ENCODE measurements at places on chromosomes 2 and 18. TPM values are rescaled to one million over a fixed set of nuclear protein-coding genes. Genes with fewer than 3 reads are reported as not detected.

DNA sequence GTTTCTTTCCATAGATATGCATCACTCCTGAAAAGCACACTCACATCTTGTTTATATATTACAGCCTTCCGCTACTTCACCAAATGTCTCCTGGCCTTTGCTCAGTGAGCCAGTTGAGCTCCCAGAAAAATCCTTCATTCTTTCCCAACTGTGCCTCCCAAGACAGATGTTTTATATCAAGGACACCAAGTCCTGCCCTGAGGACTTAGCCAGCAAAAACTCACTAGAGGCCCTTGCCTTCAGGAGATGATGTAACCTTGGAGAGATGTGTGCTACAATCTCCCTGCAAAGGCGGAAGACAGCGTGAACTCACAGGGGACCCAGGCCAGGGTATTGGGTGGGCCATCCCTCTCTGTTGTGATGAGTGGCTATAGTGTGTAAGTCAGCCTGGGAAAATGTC, 86.1 kb upstream of the CTAGE1 start:
- peak; percentile 15 for DNase-seq

GRCh38 chr2:138090330-138090729, 126.1 kb downstream of the HNMT start:
- no peak for DNase-seq

Gene E2F6
- 31.2 TPM for total RNA-seq

- DNase-seq: no peak
Observed at GRCh38 chr2:72147303-72147971, at the start of gene CYP26B1. CYP26B1 (minus strand) TSS chr2:72147862; CDS start chr2:72147834, 28 bp downstream.

GRCh38 chr2:141501752-141502151, 629.1 kb downstream of the LRP1B start:
- DNase-seq: no peak

DNA sequence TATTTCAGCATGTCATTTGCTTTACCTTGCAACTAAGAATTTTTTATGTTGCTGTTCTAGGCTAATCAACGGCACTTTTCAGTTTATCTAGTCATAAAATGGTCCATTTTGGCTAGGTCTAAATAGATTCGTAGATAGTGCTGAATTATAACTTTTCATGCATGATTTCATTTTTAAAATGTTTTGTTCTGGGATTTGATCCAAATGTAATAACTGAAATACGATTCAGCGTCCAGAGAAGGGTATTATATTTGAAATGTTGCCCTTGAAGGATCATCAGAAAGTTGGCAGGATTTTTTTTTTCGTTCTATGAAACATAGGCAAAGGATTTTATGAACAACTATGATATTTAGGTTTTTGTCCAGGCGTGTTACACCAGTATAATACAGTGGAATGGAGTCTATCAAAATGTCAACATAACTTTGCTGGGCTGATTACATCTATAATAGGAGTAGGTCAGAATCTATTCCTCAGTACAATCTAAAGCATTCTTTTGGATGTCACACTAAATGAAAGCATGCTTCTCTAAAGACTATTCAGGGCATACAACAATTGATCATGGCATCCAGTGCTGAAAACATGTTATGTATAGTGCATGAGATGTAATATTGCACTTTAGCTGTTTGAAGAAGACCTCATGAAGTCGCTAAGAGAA, 24.8 kb downstream of the TTC27 start:
- DNase-seq: no peak

GRCh38 chr18:23595591-23595990, 9.3 kb upstream of the NPC1 start:
- no peak for DNase-seq

GRCh38 chr2:175804122-175804521, 197.9 kb downstream of the LNPK start:
- DNase-seq: no peak

DNA sequence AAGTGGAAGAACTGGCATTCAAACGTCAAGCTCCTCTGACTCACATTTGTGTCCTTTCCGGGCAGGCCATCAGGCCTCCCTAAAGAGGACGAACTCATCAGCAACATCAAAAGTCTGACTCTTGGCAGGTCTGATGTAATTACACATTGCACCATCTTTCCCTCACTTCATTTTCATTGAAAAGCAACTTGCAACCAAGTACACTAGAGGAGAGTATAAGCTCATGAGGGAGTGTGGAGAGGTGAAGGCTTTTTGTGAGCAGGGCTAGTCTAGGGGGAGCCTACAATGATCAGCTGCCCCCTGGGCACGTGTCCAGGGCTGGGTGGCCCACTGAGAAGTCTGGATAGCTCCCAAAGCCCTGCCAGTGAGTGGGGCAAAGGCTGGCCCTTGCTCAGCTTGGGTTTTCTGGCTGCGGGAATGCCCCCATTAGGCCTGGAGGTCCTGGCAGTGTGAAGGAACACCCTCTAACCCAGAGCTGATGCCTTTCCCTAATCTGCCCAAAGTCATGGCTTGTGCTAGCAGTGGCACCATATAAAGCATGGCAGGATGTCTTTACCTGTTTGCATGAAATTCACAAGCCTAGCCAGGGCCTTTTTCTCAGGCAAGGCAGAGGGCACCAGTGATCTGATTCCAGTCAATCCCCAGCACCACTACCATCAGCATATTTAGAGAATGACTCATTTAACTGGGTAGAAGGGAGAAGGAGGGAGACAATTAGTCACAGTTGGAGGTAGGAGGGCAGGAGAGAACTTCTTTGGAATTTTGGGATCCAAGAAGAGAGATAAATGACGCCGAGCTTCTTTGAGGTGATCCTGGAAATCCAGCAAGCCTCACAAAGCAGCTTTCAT, 8.5 kb upstream of the DAW1 start:
- DNase-seq: peak; percentile 47

- DNase-seq: no peak
Observed at GRCh38 chr18:22899421-22899820, 33.7 kb upstream of the RBBP8 start.

DNA sequence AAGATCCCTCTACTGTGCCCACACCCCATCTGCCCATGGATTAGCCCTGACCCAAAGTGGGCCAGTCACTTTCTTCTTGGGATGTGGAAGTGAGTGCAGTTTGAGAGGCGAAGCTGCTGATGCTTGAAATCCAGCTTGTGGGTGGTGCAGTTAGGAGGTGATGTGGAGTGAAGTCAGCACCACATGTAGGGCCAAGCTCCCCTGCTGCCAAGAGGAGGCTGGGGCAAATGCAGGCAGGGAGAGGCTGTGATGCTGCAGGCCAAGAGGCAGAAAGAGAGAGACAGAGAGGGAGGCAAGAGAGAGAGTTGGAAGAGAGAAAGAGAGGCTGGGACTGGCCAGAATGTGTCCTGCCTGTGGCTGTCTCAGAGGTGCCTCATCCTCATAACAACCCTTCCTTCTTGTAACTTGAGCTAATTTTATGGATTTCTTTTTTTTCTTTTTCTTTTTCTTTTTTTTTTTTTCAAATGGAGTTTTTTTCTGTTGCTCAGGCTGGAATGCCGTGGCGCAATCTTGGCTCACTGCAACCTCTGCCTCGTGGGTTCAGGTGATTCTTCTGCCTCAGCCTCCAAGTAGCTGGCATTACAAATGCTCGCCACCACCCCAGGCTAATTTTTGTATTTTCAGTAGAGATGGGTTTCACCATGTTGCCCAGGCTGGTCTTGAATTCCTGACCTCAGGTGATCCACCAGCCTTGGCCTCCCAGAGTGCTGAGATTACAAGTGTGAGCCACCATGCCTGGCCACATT, 35.3 kb upstream of the CAB39 start:
- DNase-seq: no peak

Gene LDAH
- total RNA-seq: 0.97 TPM

Gene SKA1
- not detected for total RNA-seq

Gene NFU1
- 41.4 TPM for total RNA-seq

Gene C2orf81
- not detected for total RNA-seq

DNA sequence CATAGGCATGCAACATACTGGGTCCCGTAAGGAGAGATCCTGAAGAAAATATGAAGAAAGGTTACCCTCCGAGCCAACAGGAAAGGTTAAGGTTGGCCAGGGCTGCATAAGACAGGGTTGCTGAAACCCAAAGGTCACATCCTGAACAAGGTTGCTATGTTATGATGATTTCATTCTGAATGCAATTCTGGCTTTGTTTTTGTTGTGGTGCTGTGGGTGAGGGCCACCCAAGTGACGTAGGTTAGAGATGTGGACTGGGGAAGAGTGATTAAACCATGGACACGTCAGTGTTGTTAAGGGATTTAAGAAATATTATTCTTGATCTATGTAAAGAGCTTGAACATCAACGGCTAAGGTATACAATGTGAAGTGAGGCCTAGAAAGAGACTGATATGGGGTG, 60.0 kb downstream of the ZEB2 start:
- DNase-seq: no peak

DNA sequence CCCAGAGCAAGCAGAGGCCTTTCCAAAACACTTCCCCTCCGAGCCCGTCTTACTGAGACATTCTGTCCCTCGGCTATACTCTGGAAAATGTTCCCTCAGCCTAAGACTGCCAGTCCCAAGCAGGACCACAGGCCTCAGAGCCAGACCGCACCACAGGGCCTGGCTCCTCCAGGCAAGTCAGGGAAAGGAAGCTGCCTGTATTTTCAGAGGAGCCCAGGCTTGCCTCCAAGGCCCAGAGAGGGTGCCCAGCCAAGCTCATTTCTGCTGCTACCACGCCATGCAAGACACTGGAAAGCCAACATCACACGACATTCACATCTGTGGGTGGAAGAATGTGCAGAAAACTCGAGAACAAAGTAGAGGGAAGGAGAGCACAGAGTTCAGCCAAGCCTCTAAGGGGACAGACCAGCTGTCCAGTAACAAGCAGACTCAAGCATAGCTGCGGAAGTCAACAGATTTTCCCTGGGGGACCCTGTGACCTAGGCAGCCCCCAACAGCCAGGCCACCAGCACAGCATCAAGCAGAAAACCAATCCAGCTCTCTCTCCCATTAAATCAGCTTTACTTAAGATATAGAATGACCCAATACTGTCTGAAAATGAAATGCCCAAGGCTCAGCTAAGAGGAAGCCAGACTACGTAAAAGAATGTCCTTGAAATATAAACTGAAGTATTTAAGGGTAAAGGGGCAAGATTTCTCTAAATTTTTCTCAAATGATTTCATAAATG, 123.9 kb downstream of the ZFP36L2 start:
- no peak for DNase-seq

DNA sequence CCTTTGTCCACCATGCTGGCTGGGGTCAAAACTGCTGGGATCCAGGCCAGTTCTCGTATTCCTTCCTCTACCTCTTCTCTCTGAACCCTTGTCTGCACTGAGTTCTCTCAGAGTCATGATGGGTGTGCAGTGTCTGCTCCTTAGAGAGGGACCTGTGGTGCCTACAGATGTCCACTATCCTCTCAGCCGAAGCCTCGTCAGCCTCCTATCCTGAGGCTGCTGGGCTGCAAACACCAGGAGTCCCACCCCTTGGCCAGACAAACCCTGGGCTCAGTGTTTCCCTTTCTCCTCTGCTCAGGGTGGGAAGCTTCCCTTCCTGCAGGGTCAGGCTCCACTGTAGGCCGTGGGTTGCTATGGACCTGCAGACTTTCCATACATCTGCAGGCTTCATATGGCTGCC, 2.3 kb downstream of the INPP5D start:
- DNase-seq: no peak

- no peak for DNase-seq
Observed at GRCh38 chr2:209901172-209901571, 101.3 kb upstream of the RPE start.

GRCh38 chr2:128541448-128541847, 222.8 kb upstream of the HS6ST1 start:
- no peak for DNase-seq

DNA sequence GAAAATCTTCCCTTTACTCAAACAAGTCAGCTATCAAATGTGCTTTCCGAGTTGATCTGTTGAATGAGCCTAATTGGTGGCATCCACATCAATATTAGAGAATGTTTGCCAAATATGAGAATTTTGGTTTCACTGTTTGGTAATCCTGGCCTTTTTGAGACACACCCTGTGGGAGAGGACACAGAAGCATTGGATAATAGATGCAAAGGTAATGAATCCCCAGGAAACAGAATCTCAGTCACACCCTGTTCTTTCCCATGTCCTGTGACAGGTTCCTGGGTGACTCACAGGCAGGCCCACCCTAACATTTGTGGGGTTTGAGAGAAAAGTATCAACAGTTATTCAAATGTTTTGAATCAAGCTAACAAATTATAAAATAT, 99.8 kb upstream of the PELI1 start:
- no peak for DNase-seq

GRCh38 chr2:170694316-170694715, 20.8 kb upstream of the SP5 start:
- DNase-seq: no peak

DNA sequence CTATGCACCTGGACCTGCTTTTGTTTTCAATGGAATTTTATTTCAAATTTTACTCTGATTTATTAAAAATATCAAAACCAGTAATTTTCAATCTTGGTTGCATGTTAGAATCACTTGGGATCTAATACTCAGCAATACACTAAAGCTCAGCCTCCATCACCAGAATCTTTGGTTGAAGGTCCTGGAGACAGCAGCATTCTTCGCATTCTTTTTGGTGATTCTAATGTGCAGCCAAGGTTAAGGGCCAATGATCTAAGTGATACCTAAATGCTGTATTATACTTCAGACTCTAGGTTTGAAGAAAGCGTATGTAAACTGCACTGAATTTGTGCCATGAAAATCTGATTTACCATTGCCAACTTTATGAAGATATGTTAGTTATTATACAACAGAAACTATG, 493.1 kb downstream of the XIRP2 start:
- no peak for DNase-seq

DNA sequence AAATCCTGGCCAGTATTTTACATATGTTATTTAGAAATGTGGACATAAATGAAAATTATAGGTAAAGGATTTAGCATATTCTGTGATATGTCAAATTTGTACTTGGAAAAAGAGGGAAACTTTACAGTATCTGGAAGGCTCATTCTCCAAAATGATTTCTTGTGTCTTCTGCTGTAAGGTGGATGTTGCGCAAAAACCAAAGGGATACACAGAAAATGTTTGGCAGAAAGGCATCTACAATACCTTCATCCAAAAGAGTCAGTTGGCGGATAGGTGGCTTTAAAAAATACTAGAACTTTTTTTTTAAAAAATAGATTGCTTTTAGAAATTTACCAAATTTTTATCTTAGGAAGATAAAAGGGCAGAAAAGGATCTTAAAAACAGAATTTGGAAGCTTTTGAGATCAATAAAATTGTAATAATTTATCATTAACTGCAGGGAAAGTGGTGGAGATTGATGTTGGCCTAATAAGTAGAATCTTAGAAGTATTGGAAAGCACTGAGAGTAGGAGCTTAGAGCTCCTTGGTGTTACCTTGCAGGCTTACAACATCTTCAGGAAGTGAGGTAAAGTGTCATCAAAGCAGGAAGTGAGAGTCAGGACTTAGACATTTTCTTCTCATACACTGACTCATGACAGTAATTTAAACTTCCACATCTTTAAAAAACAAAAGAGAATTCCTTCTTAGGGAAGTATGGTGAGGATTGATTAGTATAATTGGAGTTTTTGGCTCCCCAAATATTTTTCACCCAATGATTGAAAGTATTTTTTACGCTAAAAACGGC, 2.1 kb downstream of the NABP1 start:
- DNase-seq: no peak

Gene PLGLB2
- 6.6 TPM for total RNA-seq

Gene TOGARAM2
- total RNA-seq: 64.4 TPM

All from gastrocnemius medialis (tissue), 4 donors.